Mononuclear cell (primary cell): ENCODE measurements at places on chromosomes 13 and 19. TPM values are rescaled to one million over a fixed set of nuclear protein-coding genes. Genes with fewer than 3 reads are reported as not detected.

METTL21C gene
- not detected for total RNA-seq

CTXN1 gene
- total RNA-seq = not detected

CKAP2 gene
- total RNA-seq = 30.5 TPM

FGF22 gene
- 0.10 TPM for total RNA-seq

IGFL1 gene
- total RNA-seq = not detected

PLIN4 gene
- 0.10 TPM for total RNA-seq

ZNF181 gene
- total RNA-seq = 5.6 TPM

EPSTI1 gene
- 14.9 TPM for total RNA-seq

FGF21 gene
- not detected for total RNA-seq

CRX gene
- total RNA-seq = not detected

TTYH1 gene
- 0.31 TPM for total RNA-seq

TMEM150B gene
- total RNA-seq = 2.0 TPM

KLK15 gene
- total RNA-seq = not detected

TMEM221 gene
- total RNA-seq = not detected

CBARP gene
- not detected for total RNA-seq

LEUTX gene
- not detected for total RNA-seq

LYPD3 gene
- total RNA-seq = 3.5 TPM

CAMSAP3 gene
- 0.10 TPM for total RNA-seq

CATSPERD gene
- total RNA-seq = not detected

CLEC4M gene
- total RNA-seq = not detected

WASF3 gene
- 0.94 TPM for total RNA-seq

AMER2 gene
- total RNA-seq = 0.10 TPM

TGFBR3L gene
- 0.10 TPM for total RNA-seq

IGSF23 gene
- total RNA-seq = not detected

GRK1 gene
- total RNA-seq = not detected

SHC2 gene
- 0.42 TPM for total RNA-seq

FOXA3 gene
- total RNA-seq = not detected

RANBP3 gene
- 62.9 TPM for total RNA-seq

KLC3 gene
- total RNA-seq = 0.21 TPM

WDR62 gene
- total RNA-seq = 1.4 TPM
